Stimulated activated CD4-positive, alpha-beta T cell treated with anti-CD3 and anti-CD28 coated beads, TNF-alpha, amount 100 ng/mL, for 48 hours (primary cell): ENCODE measurements at places on chromosomes 6 and 20.
A peak's percentile ranks its signal among the peaks of the same experiment; 100 is the strongest.

GRCh38 chr20:31704225-31705119 is 18.2 kb downstream of the BCL2L1 start:
- DNase-seq, result no peak

DNA sequence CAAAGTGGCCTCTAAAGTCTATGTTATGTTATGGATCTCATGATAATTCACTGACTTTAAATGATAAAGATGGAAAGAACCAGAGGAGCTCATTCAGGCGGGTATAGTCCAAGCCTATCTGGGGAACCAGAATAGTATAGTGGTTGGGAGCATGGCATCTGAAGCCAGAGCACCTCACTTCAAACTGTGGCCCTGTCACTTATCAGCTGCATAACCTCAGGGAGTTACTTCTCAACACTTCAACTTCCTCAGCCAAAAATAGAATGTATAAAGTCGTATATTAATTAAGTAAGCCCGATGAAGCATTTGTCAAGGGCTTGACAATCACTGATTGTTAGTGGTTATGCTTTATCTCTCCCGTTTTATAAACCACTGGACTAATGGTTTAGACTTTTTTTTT is 112.7 kb downstream of the RTN4IP1 start:
- DNase-seq, result no peak

GRCh38 chr20:46357030-46357514 is 48.8 kb upstream of the CDH22 start:
- no peak for DNase-seq

- DNase-seq, result no peak
Measured at GRCh38 chr20:36400909-36401735, 95.0 kb downstream of the DLGAP4 start.

GRCh38 chr20:17635332-17636244 is 46.5 kb downstream of the RRBP1 start:
- no peak for DNase-seq

- no peak for DNase-seq
Measured at GRCh38 chr20:12030470-12030869, 112.8 kb downstream of the BTBD3 start.

DNA sequence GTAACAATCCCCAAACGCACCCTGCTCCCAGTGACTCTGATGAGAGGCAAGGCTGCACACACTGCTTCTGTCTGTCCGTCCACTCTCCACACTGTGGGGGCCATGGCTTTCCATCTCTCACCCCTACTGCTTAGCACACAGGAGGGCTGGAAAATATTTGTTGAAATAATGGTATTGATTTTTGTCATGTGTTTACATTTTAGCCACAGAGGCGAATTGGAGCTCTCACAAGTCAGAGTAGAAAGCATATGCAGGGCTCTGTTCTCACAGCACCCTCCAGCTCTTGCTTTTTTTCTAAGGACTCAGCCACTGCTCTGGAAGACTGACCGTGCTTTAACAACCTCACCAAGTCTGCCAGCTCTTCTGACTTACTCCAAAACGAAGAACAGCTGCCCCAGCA is 273.8 kb downstream of the GMDS start:
- DNase-seq, result no peak

- DNase-seq, result no peak
Measured at GRCh38 chr6:126107475-126108166, 121.3 kb downstream of the TRMT11 start.

GRCh38 chr6:72078096-72078495 is 191.7 kb downstream of the RIMS1 start:
- no peak for DNase-seq

DNA sequence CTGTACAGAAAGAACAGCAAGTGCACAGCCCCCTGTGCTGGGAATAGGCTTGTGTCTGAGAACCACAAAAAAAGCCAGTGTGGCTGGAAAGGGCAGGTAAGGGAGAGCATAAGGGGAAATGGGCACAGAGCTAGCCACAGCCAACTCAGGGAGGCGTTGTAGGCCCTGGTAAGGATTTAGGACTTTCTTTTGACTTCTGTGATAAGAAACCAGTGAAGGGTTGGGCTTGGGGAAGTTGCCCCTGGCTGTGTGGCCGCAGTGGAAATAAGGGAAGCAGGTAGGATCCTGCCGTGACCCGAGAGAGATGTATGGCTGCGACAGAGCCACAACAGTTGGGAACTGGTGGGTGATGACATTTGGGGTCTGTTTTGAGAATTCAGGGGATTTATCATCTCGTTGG is 30.0 kb upstream of the PHACTR2 start:
- no peak for DNase-seq

DNA sequence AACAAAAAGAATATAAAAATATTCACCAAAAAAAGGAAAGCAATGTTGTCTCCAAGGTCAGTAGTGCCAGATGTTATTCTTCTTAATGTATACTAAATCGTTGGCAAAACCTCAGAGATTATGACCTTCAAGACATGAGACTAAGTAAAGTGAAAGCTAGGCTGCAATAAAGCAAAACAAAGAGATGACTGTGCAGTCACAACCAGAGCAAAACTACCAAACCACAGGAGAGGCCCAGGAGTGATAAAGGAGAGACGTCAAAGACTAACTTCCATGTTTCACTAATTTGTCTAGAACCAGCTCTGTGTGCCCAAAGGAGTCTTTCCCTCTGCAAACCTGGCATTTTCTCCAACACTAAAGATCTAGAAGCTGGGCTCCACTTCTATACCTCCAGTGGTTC is 155.9 kb upstream of the POU3F2 start:
- DNase-seq, result no peak

DNA sequence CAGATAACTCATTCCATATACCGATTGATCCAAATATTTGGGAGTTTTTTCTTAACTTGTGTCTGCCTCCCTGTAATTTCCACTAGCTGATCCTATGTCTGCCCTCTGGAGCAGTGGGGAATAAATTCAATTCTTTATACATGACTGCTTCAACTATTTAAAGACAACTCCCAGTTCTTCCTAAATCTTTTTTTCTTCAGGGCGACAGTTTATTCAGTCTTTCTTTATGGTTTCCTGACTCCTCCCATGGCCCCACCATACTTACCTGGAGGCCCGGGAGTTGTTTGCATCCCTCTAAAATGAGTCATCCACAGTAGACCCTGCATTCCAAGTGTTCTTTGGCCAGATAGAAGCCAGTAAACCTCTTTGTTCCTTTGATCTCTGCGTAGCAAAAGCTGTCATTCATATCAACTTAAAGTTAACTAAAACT is 73.6 kb downstream of the LCA5 start:
- no peak for DNase-seq

DNA sequence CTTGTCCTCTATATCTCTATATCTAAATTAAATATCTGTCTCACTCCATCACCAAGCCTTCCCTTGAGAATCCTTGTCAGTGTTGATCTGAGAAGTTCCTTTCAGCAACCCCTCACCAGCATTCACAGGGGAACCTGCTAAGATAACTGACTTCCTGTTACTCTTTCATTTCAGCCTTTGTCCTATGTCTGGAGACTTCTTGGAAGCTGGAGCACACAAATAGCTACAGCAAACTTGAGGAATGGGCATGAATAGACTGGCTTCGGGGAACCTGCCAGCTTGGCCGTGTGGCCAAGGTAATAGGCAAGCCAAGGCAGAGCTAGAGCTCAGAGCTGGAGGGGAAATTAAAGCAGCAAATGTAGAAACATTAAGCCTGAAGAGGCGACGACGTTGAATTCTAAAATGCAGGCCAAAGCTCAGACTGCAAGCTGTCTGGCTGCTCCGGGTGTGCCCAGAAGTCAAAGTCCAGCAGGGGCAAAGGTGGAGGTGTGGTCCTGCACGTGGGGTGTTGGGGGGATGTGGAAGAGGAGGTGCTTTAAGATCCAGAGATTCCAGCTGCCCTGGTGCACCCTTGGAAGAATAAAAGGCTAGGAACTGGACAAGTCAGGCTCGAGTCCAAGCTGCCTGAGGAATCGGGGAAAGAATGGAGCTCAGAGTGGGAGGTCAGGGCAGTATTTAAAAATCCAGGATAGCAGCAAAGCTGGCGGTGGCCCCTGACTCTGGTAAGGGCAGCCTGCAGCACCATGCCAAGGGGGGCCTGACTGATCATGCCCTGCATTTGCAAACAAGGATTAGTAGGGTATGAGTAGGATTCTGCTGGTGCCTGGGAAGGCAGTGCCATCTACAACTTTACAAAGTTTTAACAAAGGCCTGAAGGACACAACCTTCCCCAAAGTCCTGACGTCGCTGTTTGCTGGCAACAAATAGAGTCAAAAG is 185.0 kb upstream of the SGK1 start:
- DNase-seq, result no peak

- DNase-seq, result no peak
Measured at GRCh38 chr6:149440735-149441671, 40.9 kb downstream of the SUMO4 start.

DNA sequence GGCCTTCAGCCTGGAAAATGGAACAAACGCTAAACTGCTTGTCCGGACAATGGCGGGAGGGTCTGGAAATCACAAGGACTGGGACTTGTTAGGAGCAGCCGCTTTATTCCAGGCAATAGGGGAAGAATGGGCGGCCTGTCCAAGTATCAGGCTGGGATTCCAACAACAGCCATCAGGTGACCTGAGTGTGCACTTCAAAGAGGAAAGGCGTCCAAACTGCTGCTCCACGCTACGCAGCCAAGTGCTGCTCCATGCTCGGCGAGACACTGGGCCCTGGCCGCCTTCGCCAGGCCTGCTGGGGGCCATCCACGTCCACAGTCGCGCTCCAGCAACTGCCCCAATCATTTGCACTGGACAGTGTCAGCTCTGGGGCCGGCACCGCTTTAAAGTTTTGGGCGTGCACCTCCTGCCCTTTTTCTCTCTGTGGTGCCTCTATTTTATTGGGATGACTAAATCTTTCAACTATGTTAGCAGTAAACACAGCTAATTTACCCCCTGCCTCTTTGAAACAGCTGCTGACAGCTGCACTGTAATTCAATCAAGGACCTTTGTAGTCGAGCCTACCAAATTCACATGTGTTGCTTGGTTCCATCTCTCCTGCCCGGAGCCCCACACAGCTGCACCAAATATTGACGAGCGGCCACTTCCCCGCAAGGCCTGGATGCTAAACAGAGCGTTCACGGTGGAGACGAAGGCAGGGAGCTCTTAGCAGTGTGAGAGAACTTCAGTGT is 98.3 kb downstream of the BMP7 start:
- DNase-seq, result no peak

DNA sequence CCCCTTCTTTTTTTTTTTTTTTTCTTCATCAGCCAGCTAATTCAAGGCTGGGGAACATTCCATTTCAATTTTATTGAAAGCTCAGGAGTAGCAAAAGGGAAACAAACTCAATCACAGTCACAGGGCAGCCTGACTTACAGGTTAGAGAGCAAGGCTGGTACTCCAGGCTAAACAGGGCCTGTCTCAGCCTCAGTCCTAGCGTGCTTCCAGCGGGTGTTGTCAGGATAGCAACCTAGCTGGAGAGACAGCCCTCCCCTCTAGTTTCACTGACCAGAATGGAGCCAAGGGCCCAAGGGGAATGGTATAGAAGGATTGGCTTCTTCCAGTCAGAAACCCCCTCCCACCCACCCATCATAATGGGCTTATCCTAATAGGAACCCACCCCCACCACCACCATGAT is 132.9 kb downstream of the PXDC1 start:
- no peak for DNase-seq

GRCh38 chr6:132058975-132059374 is 107.8 kb upstream of the CCN2 start:
- DNase-seq, result no peak

GRCh38 chr6:11324453-11325015 is 92.1 kb upstream of the NEDD9 start:
- peak; percentile 31 for DNase-seq

DNA sequence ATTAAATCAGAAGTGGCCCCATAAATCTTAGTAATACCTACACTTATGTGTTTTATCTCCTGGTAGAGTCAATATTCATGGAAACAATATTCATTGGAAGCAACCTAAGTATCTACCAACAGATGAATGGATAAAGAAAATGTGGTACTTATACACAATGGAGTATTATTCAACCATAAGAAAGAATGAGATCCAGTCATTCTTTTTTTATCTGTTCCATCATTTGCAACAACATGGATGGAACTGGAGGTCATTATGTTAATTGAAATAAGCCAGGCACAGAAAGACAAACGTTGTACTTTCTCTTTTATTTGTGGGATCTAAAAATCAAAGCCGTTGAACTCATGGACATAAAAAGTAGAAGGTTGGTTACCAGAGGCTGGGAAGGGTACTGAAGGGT is 268.5 kb downstream of the ZFAND3 start:
- DNase-seq, result no peak

GRCh38 chr6:137044366-137045221 is at the start of gene IL20RA:
TSS of gene IL20RA (minus strand) at chr6:137044965. CDS start at chr6:137044728, 237 bp downstream.
- DNase-seq, result no peak

DNA sequence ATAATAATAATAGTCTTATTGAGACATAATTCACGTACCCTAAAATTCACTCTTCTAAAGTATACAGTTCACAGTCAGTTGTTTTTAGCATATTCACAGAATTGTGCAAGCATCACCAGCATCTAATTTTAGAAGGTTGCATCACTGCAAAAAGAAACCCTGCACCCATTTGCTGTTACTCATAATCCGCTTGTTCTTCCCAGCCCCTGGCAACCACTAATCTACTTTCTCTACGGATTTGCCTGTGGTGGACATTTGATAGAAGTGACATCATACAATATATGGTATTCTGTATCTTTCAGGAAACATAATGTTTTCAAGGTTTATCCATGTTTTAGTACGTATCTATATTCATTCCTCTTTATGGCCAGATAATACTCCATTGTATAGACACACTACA is 41.5 kb upstream of the FAM184A start:
- no peak for DNase-seq

DNA sequence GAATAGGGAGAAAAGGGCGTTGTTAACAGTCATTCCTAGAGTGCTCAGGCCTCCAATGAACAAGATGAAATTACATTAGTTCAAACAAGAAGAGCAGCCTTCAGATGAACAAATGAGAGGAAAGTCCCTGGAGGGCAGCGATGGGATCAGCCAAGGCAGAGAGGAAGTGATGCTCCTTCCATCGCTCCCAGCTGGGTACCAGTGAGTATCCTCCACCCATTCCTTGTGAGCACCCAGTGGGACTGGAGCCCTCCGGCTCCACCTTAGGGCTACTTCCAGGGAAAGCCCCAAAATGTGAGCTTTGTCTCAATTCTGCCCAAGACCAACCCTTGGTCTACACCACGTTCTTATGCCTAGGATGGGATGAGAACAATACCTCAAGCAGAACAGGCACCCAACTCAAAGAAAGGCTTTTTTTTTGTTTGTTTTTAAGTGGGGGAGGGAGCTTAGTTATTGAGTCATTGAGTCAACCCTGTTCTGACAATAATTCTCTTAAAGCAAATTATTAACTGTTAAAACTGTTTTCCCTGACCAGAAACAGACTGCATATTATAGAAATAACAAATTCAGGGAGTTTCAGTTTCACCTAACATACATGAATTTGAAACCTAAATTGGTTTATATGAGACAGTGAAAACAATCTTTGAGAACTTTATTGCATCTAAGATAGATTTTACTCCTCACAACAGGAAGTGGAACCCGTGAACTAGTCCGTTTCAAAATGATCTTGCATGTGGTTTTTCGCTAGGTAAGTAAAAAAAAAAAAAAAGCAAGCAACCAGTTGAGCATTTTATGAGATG is 106.9 kb downstream of the IPCEF1 start:
- DNase-seq, result no peak
